H1 (cell line): ENCODE measurements at places on chromosomes 7 and 10. TPM values are rescaled to one million over a fixed set of nuclear protein-coding genes. Genes with fewer than 3 reads are reported as not detected.

- 0 out of 2 replicates have a peak, but pooled peaks cover 2% of the 10 kb centered on the region for H3K4me1 ChIP-seq
- H3K27ac ChIP-seq = no peak overlapping the region
- no peaks in the 10 kb centered on the region for H3K36me3 ChIP-seq
- H3K4me3 ChIP-seq = no peak overlapping the region
Measured at GRCh38 chr7:42991913-42992591, 59.9 kb downstream of the MRPL32 start.

GRCh38 chr10:62244088-62244487 lies 24.6 kb downstream of the RTKN2 start:
- no peaks in the 10 kb centered on the region for H3K27me3 ChIP-seq
- H3K4me1 ChIP-seq = no peaks in the 10 kb centered on the region
- no peak overlapping the region for H3K4me3 ChIP-seq
- H3K27ac ChIP-seq = no peak overlapping the region

NYAP1 gene
- 4.5 and 4.6 TPM in 2 replicates for total RNA-seq

DNA sequence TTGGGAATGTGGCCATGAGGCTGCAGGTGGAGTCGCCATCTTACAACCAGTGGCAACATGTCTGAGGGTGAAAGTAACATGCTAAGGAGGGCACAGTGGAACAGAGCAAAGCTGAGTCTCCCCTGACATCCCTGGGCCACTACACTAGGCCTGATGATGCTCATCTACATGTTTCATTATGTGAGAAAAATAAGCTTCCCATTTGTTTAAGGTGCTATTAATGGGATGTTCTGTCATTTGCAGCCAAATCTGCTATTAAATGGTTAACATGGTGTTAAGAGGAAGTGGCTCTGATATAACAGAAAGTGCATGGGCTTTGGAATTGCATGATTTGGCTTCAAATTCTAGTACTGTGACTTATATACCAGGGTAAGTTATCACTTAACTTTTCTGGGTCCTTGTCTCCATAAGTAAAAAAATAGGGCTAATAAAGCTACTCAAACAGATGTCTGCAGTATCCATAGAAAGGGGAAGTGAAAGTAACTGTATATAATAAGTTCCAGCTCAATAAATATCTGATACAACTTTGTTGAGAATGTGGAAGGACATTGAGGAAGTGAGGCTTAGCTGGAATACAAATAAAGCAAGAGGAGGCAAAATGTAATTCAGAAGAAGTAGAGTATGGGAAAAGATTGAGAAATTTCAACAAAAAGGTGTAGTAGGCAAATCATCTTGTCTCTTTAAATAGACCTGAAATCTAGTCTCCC lies 158.9 kb downstream of the RTKN2 start:
- H3K4me3 ChIP-seq = no peak overlapping the region
- DNase-seq = no peak

SLC26A4 gene
- 0.35 TPM in 1 of 2 replicates, not detected in the other for total RNA-seq

OIT3 gene
- not detected in 2 replicates for total RNA-seq

DNA sequence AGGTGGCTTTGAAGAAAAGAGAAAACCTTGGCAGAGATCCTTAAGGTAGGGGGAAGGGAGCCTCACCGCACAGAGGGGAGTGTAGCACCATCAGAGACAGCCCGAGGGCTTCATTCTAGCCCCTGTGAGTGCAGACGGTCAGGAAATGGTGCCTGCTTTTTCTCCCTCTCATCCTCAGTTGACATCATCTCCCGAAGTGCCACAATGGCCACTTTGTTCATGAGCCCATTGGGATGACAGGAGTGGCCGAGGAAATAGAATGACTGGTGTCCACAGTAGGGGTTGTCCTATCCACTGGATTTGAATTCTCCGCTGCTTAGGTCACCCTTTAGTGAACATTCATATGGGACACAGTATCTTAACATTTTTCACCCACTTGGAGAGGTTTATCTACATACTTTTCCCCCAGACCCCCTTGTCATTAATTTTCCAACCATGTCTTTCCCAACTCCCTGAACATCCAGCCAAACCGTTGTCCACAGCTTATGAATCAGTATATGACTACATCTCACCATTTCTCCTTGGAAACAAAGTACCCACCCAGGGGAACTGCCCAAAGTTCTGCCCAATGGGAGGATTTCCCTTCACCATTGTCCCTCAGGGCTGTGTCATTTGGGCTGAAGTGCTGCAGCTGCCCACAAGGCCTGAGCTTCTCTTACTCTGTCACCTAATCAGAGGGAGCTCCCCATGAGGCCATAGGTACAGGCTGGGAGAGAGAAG lies 108.8 kb downstream of the ADCY1 start:
- no peaks in the 10 kb centered on the region for H3K27me3 ChIP-seq
- H3K4me1 ChIP-seq = no peaks in the 10 kb centered on the region
- no peak overlapping the region for H3K4me3 ChIP-seq
- peaks cover 11% of the 10 kb centered on the region for H3K36me3 ChIP-seq

KAZALD1 gene
- 0.84 and 1.9 TPM in 2 replicates for total RNA-seq

IKZF1 gene
- 0.71 and 0.74 TPM in 2 replicates for total RNA-seq

DNA sequence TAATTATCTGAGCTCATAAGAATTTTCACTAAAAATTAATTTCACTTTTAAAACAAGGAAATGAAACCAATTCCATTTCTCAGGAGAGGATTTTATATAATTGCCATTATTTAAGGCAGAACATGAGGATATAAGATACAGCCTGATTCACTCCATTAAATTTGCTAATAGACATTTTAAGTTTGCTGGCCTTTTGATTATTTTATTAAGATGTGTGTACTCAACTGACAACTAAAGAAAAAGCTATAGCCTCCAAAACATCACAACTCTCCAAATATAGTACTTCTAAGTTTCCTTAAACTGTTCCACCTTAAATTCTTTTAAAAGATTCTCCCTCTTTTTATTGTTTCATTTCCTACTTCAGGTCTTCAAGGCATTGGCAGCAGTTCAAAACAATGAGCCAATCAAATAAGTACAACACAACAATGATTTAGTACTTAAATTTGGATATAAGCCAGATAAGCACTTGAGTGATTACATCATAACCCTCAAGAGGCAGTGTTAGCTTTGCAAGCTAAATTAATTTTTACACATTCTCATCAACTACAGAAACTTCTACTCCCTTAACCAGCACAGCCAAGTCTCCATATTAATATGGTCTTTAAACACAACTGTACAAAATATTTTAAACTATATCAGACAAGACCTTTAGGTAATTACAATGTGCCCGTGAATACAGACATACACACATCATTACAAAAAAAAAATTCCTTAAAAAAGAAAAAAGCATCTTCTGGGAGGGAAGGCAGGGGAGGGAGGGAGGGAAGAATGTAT lies 121.8 kb downstream of the KMT2C start:
- H3K4me1 ChIP-seq = no peaks in the 10 kb centered on the region
- H3K36me3 ChIP-seq = no peaks in the 10 kb centered on the region
- H3K27me3 ChIP-seq = no peaks in the 10 kb centered on the region
- H3K27ac ChIP-seq = no peak overlapping the region
- H3K4me3 ChIP-seq = no peak overlapping the region

CRHR2 gene
- 0.19 and 0.37 TPM in 2 replicates for total RNA-seq

DNA sequence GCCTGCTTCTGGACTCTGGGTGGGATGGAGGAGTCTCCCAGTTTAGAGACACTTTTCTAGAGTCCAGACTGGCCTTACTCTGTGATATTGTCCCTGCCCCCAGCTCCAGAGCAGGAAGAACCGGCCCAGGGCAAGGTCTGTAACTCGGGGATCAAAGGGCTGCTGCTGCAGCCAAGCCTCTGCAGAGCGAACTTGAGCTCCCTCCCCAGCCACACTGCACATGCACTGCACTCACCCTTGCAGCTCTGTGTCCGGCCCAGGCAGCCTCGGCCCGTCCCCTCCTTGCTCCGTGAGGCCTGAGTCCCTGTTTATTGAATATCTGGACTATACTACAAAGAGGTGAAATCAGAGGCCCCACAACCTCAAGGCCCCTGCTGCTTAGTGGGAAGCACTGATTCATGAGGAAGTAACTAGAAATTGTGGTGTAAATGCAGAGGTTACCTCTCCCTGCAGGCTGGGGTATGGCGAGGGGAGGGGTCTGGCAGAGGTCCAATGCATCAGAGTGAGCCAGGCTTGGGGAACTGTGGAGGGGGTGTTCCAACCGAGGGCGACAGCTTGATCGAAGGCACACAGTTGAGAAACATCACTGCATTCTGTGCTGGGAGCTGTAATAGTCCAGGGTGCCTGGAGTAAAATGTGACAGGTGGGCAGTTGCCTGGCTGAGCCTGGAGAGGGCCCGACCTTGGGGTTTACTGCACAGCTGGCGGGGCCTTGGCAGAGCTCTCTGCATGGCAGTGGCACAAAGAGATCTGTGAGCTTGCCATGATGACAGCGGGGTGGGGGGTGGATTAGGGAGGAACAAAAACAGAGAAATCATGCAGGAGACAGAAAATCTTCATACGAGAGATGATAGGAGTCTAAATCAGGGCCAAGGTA lies 49.1 kb downstream of the AOC1 start:
- H3K27ac ChIP-seq = no peak overlapping the region
- H3K36me3 ChIP-seq = no peaks in the 10 kb centered on the region
- H3K27me3 ChIP-seq = no peaks in the 10 kb centered on the region; the same call in 1 of the 2 replicates
- peaks cover 5% of the 10 kb centered on the region; the same call in 1 of the 2 replicates for H3K4me1 ChIP-seq

DNA sequence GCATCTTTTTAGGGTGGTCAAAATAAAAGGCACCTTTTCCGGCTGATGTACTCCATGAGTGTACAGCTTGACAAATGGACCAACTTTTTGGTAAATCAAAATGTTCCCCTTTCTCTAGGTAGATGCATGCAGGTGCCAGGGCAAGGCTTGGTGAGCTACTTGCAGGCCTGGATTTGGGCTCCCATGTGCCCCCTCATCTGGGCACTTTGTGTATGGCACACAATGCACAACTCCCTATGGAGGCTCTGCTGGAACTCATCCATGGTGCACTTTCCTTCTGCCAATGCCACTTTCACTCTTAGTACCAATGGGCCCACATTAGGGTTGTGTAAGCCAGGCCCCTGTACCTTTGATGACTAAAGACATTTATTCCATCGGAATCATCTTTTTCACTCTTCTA lies 300.8 kb downstream of the SDHAF3 start:
- H3K27ac ChIP-seq = no peak overlapping the region
- no peaks in the 10 kb centered on the region for H3K36me3 ChIP-seq
- no peak overlapping the region for H3K4me3 ChIP-seq
- H3K27me3 ChIP-seq = no peaks in the 10 kb centered on the region
- no peaks in the 10 kb centered on the region for H3K4me1 ChIP-seq

DNA sequence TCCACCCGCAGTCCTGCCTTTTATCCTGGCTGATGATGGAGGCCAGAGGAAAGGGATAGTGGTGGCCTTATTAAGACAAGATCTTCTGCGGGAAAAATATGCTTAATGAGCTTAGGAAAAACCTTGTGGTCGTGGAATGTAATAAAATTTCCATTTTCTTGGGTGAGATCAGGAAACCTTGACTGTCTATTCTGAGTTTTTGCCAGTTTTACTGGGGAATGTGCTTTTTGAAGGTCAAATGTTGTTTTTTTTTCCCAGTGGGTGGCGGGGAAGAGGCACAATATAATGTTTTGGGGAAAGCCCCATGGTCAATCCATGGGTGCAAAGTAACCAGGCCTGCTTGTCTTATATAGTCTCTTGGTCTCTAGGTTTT lies 118.5 kb downstream of the CREB5 start:
- peaks cover 6% of the 10 kb centered on the region for H3K4me1 ChIP-seq
- H3K36me3 ChIP-seq = no peaks in the 10 kb centered on the region
- no peak for DNase-seq
- no peak overlapping the region; the same call in 1 of the 2 replicates for H3K4me3 ChIP-seq

ABCB1 gene
- 0.88 and 1.2 TPM in 2 replicates for total RNA-seq

ABCC2 gene
- total RNA-seq = 0.42 and 1.1 TPM in 2 replicates

CCDC172 gene
- total RNA-seq = 1.7 and 3.6 TPM in 2 replicates

- no peak for DNase-seq
- H3K4me3 ChIP-seq = no peak overlapping the region
- no peak overlapping the region for H3K27ac ChIP-seq
Measured at GRCh38 chr10:82826132-82826531, 951.1 kb downstream of the NRG3 start.

DNA sequence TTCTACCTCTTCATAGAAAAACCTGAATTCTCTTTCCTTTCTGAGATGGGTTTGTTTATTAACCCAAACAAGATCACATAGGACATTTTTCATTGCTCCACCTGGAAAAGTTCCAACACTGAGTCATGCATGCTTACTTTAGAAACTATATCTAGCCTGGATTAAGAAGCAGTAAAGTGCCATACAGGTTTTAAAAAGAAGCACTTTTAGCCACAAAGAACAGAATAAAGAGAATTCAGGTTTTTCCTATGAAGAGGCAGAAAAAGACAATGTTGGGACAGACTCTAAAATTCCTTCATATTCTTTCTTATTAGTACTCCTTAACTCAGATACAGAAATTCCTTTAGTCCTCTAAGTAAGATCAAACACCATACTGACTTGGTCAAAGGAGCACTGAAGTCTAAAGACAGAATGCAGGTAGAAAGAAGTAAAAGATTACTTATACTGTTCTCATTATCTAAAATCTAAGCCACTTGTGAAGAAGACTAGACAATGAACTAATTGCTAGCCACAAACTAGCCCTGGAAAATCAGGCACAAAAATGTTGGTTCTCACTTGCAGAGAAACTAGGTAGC lies 241.3 kb downstream of the ANK3 start:
- no peak overlapping the region for H3K4me3 ChIP-seq
- H3K27ac ChIP-seq = no peak overlapping the region
- no peak for DNase-seq

DNA sequence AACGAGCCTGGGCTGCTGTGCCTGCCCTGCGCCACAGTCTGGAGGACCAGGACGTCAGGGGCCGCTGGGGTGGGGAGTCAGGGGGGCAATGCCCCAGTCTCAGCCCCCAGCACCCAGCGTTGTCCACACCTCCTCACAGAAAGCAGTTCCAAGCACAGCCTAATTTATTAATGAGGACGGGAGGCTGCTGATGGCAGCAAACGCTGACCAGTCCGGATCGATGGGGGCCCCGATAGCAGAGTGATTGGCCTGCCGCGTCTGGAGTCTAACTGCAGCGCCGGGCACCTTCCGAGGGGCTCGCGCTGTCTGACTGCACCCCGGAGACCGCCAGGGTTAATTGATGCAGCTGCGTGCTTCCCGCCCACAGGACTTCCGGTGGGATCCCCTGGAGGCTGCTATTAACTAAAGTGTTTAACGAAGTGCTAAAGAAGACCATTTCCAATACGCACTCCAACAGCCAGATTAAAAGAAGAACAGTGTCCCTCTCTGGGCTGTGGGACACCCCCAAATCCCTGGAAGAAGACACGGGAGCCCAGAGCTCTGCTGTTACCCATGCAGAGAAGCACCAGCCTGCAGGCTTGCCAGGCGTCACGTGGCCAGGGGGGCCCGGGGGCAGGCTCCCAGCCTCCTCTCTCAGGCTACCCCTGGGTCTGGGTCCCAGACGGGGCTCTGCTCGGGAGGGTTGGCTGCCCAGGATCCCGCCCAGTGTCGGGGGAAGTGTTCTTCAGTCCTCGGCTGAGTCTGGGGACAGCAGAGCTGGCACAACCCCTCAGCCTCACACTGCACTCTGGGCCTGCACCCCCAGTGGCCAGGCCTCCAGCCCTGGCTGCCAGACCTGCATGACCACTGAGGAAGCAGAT lies 63.8 kb downstream of the MICALL2 start:
- H3K4me3 ChIP-seq = no peak overlapping the region
- H3K27ac ChIP-seq = no peak overlapping the region
- H3K36me3 ChIP-seq = no peaks in the 10 kb centered on the region
- no peak for DNase-seq

DNA sequence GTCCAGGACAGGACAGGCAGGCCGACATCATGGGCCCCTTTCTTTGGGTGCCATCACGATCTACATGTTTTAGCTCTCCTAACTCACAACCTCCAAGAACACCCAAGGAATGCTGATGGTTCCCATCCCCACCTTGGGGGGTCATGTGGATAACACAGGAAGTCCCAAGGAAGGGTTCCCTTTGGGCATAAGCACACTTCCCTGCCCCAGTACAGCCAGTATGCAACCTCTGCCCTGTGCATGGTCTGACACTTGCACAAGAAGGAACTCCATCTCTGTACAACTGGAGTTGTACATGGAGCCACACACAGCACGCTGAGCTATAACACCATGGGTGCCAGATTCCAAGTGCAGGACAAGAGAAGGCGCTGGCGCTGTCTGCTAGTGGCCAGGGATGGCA lies 11.0 kb downstream of the MAT1A start:
- H3K4me1 ChIP-seq = no peaks in the 10 kb centered on the region
- H3K27me3 ChIP-seq = no peaks in the 10 kb centered on the region
- no peak overlapping the region for H3K27ac ChIP-seq
